Brain pericyte (primary cell): ENCODE measurements at places on chromosomes 16 and 17.

GRCh38 chr16:47644166-47644565 lies 183.0 kb downstream of the PHKB start:
- peak; percentile 58 for DNase-seq

DNA sequence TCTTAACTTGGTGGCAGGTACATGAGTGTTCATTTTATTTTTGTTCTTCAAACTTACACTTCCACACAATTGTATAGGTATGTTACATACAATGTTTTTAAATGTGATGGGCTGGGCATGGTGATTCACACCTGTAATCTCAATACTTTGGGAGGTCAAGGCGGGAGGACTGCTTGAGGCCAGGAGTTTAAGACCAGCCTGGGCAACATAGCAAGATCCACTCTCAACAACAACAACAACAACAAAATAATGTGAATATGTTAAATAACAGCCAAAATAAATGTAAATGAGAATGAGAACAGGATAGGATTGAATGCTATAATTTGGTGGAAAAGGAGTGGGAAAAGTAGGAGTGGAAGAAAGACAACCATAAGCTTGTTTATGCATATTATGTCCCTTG lies 2.6 kb downstream of the NSMCE1 start:
- no peak for DNase-seq

DNA sequence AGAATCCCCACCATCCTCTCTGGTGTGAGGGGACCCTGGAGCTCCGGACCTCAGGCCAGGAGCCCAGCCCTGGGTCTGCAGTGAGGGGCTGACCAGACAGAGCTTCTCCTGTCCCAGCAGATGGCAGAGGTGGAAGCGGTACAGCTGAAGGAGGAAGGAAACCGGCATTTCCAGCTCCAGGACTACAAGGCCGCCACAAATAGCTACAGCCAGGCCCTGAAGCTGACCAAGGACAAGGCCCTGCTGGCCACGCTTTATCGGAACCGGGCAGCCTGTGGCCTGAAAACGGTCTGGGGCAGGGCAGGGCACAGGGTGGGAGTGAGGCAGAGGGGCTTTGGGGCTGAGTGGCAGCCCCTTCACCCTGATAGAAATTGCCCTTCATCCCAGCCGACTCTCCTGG lies 527 bp downstream of the UNC45B start:
- DNase-seq = no peak

GRCh38 chr17:9261081-9262012 lies 240.0 kb downstream of the NTN1 start:
- no peak for DNase-seq

DNA sequence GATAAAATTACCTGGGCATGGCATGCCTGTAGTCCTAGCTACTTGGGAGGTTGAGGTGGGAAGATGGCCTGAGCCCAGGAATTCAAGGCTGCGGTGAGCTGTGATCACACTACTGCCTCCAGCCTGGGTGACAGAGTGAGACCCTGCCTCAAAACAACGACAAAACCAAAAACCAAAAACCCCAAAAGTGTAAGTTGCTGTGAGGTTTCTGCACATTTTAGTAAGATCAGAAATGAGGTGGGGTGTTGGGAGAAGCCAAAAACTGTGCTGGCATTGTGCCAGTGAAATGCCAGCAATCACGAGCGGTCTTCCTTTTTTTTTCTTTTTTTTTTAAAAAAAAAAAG lies 114.6 kb downstream of the PITPNC1 start:
- no peak for DNase-seq

GRCh38 chr17:28086519-28086918 lies 44.0 kb downstream of the NLK start:
- DNase-seq = no peak

GRCh38 chr17:79792984-79793923 lies 3.6 kb downstream of the CBX8 start:
- no peak for DNase-seq

- no peak for DNase-seq
These were observed 12.3 kb downstream of the LRRC3C start for GRCh38 chr17:39939588-39940419.

DNA sequence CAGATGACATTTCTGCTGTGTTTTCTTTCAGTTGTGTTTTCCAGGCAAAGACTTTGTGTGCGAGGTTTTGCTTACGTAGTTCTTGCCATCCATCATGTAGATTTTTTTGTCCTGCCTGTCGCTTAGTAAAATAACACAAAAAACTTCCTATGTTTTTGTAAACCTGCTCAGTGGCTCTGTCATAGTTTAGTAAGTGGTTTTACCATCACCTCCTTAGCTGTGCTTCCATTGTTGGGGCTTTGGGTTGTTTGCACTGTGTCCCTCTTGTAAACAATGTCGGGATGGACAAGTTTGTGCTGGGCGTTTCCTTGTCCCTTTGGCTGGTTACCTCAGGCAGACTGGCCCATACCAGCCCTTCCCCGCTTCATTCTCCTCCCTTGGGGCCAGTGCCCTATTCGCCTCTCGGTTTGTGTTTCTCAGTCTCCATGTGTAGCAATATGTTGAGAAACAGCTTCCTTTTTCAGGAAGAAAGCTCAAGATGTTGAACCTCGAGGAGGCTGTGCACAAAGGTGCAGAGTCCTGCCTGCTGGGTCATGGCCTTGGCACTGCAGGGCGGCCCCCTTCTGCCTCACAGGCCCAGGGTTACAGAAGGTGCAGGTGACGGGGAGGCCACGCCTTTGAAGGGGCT lies 74.6 kb downstream of the KSR1 start:
- DNase-seq = no peak

- DNase-seq = peak; percentile 99
These were observed 1.9 kb upstream of the PER1 start for GRCh38 chr17:8153957-8154607.

- DNase-seq = no peak
These were observed 32.4 kb upstream of the JPH3 start for GRCh38 chr16:87569601-87570571.

- peak; percentile 96 for DNase-seq
These were observed 94.9 kb downstream of the ANKRD11 start for GRCh38 chr16:89395150-89396142.

DNA sequence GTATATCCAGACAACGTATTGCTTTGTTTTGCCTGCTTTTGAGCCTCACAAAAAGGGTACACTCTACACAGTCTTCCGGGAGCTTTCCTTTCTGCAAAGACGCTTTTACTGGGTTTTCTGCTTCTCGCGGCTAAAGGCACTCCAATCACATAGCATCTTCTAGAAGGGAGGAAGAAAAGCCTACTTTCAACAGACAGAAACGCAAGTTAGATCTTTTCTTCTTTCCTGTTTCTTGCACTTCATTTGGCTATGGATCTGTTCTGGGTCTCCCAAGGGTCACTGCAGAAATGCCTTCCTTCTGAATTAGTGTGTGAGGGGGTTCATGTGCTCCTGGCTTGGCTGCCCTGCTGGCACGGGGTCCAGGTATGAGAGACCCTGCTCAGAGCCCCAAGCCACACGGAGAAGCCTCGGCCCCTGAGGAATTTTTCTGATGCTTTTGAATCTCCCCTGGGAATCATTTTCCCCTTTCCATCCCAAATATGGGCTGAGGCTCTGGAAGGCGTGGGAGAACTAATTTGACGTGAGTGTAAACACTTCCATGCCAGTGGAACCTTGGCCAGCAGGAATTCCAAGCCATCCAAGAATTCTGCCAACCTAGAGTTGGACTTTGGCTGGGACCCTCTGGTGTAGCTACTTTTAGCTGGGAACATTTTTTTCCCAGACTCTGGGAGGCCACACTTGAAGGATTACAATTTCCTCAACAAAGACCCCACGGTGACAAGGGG lies 49.6 kb upstream of the NKD1 start:
- no peak for DNase-seq

GRCh38 chr16:70778901-70779309 lies 22.1 kb downstream of the VAC14 start:
- peak; percentile 86 for DNase-seq

- peak; percentile 93 for DNase-seq
These were observed 43.0 kb upstream of the TOB1 start for GRCh38 chr17:50908860-50909764.

GRCh38 chr17:40538019-40538935 lies 27.0 kb downstream of the CCR7 start:
- no peak for DNase-seq

DNA sequence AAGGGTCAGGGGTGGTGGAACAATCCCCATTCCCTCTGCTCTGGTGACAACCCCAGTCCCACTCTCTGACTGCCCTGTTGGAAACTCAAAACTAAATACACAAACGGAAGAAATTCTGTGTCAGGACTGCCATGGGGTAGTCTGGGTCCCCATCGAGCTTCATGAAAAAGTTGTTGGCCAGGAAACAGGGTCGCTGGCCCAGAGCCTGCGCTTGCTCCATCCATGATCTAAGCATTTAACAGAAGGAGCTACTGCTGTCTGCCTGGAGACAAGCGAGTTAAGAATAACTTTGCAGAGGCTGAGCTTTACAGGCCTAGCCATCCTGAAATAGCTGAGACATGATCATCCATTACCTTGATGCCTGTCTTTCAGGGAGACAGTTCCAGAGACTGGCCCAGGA lies 32.4 kb upstream of the MYH10 start:
- no peak for DNase-seq

GRCh38 chr17:60327134-60327900 lies 64.6 kb downstream of the USP32 start:
- DNase-seq = no peak

GRCh38 chr16:23148513-23149266 lies 562 bp downstream of the USP31 start:
- no peak for DNase-seq

- no peak for DNase-seq
These were observed 65.5 kb downstream of the PLD6 start for GRCh38 chr17:17140590-17140980.

GRCh38 chr17:60724647-60725046 lies 47.0 kb downstream of the BCAS3 start:
- DNase-seq = no peak

DNA sequence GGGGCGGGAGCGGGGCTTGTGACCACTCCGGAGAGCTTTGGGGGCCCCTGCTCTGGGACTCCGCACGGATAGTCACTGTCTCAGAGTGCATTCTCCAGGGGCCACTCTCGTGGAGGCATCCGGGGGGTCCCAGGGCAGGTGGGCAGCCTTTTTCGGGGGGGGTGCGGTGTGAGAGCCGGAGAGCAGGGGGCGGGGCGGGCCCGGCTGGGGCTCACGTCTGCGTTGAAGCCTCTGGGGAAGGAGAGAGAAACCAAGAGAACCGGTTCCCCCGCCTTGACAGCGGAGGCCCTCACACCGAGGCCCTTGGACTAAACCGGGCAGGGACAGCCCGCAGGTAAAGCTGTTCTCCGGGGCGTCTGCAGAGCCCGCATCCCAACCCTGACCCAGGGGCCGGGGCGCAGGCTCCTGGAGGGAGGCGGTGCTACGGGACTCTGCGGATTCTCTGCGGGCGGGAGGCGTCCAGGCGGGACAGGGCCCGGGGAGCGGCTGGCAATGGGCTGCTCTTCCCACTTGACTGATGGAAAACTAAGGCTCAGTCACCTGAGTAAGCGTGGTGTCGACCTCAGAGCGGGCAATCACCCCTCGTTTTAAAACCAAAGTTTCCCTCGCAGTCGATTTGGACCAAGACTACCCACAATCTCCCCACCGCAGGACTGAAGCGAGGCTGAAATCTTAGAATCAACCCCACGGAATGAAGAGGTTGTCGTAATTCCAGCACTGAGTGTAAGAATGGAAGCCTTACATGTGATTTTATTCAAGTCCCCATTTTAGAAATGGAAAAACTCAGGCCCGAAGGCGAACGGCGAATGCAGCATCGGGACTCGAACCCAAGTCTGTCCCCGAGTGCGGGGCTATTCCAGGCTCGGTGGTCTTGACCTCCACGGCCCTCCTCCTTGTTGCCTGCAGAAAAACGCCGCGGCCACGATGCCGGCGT lies 49.6 kb upstream of the AMZ2 start:
- DNase-seq = no peak

DNA sequence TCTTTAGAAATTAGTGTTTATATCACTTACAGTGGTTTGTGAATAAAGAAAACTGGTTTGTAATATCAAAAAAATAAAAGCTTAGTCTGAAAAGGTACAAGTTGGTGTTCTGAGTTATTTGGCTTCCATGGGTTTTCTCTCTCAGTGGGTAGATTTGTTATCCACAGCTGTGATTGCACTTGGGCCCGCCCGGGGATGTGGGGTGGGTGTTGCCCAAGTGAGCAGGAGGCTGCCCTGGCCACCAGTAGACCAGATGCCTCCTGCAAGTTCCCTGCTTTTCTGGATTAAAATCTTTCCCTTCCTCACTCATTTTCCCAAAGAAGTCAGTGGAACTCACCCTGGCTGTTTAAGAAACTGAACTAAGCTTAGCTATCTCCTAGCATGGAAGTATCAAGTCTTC lies 380.6 kb downstream of the RBFOX1 start:
- no peak for DNase-seq

DNA sequence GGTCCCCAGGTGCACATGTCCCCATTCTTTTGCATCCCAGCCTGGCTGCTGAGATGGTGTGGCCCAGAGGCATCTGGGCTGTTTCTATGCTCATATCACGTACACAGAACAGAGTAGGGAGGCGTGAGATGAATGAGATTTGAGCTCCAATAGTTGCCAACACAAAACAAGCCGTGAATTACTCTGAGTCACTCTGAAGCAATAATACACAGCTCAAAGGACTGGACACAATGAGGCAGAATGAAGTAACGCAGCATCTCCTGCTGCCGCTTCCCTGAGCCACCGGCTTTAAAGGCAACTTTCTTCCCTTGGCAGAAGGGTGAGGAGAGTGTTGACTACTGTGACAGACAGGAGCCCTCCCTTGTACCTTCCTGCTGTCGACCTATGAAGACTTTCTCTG lies 33.9 kb upstream of the CLEC18B start:
- no peak for DNase-seq

DNA sequence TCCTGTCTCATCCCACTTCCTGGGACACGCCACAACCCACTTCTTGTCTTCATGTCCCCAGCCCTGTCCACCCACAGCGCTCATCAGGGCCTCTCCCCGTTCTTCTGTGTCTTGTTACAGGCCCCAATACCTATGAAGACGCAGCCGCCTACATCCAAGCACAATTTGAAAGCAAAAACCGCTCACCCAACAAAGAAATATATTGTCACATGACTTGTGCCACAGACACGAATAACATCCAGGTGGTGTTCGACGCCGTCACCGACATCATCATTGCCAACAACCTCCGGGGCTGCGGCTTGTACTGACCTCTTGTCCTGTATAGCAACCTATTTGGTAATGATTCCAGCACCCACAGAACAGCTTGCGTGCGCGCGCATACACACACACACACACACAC lies 70.6 kb downstream of the AMFR start:
- DNase-seq = no peak

GRCh38 chr17:48492401-48493298 lies 38.2 kb downstream of the HOXB1 start:
- no peak for DNase-seq

- no peak for DNase-seq
These were observed 18.7 kb downstream of the MYLK3 start for GRCh38 chr16:46729326-46729995.

DNA sequence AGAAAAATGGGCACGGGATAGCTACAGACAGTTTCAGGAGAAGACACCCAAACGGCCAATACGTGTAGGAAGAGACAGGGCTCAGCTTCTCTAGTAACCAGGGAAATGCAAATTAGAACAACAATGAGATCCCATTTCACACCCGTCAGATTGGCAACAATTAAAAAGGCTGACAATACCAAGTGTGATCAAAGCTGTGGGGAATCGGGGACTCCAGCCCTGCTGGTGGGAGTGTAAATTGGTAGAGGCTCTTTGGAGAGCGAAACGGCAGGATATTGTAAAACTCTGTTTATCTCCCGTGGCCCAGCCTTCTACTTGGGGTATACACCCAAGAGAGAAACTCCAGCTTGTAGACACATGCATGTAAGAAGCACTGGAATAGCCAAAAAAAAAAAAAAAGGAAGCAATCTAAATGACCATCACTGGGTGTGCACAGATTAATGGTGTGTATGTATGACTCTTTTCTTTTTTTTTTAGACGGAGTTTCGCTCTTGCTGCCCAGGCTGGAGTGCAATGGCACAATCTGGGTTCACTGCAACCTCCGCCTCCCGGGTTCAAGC lies 27.5 kb downstream of the MYBBP1A start:
- DNase-seq = no peak
